ENCODE measurements at places on chromosomes 2 and 18.

GRCh38 chr2:10990561-10991111 is 78.9 kb downstream of the KCNF1 start:
- DNase-seq: no peak

DNA sequence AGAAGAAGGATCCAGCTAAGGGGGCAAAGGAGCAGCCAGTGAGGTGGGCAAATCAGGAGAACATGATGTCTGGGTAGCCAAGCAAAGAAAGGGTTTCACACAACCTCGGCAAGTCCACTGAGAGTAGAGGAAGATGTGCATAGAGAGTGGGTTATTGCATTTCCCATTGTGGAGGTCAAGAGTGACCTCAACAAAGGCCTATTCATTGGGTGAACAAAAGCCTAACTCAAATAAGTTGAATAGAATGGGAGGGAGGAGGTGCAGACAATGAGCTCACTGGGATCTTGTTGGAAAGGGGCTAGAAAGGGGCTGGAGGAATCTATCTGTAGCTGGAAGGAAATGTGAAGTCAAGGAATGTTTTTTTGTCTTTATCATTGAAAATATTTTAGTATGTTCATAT is 14.0 kb upstream of the PDCL3 start:
- DNase-seq: no peak

DNA sequence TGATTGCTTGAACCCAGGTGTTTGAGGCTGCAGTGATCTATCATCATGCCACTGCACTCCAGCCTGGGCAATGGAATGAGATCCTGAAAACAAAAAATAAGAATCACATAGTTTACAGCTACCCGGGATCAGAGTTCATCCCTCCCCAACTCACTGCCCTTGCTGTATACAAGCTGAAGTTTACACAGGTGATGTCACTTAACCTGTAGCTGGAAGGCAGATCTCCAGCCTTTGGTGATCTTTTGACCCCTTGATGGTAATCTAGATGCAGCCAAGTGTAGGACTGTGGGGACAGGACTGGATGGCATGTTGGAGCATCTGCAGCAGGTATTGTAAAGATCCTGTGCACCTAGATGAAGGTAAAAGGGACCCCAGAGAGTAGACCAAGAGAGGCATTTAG is 66.7 kb upstream of the SLC14A2 start:
- no peak for DNase-seq

GRCh38 chr2:69816923-69817542 is 12.4 kb upstream of the GMCL1 start:
- peak; percentile 66 for DNase-seq

GRCh38 chr2:127125821-127126220 is 18.9 kb upstream of the BIN1 start:
- DNase-seq: no peak

- no peak for DNase-seq
These were observed 126.9 kb upstream of the DAPL1 start for GRCh38 chr2:158668001-158668765.

DNA sequence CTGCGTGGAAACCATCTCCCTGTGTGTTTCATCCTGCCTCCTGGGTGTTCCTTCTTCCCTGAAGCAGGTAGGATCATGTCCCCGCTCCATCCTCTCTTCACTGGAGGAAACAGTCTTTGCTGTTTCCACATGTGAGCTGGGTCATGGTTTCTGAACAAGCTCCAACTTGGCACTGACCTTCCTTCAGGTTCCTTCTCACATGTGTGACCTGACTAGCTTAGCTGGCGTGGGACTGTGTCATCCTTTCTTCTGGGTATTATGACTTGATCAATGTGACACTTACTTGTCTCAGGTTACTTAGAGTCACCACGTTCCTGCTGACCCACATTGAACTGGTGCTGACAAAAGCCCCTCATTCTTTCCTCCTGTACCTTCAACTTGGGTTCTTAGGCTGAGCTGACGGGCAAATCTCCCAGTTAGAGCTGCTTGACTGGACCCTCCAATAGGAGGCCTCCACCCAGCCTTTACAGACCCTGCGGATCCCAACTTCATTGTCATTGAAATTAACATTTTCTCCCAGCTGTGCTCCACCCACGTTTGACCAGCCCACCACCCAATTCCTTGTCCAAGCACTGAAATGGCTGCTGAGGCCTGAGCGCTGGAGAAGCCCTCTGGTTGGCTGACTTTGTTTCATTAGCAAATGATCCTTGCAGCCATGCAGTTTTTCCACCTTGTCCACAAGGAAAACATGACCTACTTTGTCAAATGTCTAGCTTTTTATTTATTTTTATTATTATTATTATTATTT is 128.1 kb downstream of the DDX1 start:
- no peak for DNase-seq

DNA sequence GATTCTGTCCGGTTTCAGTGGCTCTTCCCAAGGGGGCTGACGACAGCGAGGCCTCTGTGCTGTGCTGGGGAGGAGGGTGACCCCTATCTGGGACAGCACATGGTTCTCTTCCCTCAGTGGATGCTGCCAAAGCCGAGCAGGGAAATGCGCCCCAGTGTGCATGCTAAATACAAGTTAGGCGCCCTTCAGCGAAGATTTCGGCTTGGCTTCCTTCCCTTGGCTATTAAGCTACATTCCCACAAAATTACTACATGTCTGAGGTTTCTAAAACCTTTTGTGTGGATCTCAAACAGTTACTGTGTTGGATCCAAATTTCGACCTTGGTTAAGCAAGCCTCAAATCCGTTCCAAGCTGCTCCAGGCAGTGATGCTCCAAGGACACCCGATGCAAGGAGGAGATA is 440.3 kb downstream of the NRXN1 start:
- DNase-seq: no peak

Measured in stimulated activated CD4-positive, alpha-beta T cell treated with anti-CD3 and anti-CD28 coated beads, Interleukin-2, amount 100 ng/mL, for 24 hours (primary cell).